Activated CD4-positive, CD25-positive, alpha-beta regulatory T cell treated with anti-CD3 and anti-CD28 coated beads, Interleukin-2, amount 50 U/mL, for 72 hours (primary cell): ENCODE measurements at places on chromosomes 2 and 18.

GRCh38 chr18:50000227-50000626 is 186.9 kb upstream of the ACAA2 start:
- DNase-seq: no peak

DNA sequence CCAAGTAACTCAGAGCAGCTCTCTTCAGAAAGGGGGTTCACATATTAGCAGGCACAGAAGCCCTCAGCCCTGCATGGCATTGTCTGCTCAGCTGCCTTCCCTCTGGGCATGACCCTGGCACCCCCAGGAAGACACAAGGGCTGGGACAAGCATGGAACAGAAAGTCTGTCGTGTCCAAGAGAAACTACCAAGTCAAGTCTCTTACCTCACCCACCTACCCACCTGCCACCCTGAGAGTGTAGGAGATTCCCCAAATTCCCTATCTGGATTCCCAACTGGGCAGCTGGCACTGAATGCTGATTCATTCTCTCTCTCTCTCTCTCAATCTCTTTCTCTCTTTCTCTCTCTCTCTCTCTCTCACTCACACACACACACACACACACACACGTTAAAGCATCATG is 21.6 kb downstream of the SMAD7 start:
- no peak for DNase-seq

GRCh38 chr2:197372592-197372991 is 62.0 kb upstream of the ANKRD44 start:
- no peak for DNase-seq

GRCh38 chr2:134712299-134712698 is 6.5 kb downstream of the TMEM163 start:
- no peak for DNase-seq

DNA sequence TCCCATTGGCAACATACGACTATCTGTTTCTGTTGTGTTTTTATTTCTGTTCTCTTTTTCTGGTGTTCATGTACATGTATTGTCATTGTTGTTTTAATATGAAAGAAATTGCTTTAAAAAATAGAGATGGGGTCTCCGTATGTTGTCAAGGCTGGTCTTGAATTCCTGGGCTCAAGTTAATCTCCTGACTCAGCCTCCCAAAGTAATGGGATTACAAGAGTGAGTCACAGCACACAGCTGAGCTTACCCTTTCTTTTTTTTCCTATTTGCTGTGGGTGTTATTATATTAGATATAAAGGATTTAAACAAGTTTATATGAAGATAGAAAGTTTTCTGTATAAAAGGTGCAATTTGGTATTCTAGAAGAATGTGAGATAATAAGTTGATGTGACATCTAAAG is 554.6 kb downstream of the DSC3 start:
- DNase-seq: no peak

GRCh38 chr2:170886386-170886785 is 42.7 kb upstream of the GORASP2 start:
- no peak for DNase-seq

DNA sequence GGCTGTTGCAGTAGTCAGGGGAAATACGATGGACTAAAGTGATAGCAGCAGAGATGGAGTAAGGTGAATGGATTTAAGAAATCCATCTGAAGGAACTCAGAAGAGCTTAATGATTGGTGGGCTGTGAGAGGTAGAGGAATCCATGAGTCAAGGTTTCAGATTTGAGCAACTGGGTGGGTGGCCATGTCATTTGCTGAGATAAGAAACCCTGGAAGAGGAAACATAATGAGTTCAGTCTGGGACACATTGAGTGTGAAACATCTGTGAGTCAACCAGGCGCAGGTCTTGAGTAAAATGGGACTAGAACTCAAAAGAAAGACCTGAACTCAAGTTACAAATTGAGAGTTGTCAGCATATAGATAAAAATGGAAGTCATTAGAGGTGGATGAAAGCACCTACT is 19.7 kb upstream of the ASNSD1 start:
- DNase-seq: no peak

- no peak for DNase-seq
Observed at GRCh38 chr2:132999421-132999820, 329.4 kb upstream of the LYPD1 start.

DNA sequence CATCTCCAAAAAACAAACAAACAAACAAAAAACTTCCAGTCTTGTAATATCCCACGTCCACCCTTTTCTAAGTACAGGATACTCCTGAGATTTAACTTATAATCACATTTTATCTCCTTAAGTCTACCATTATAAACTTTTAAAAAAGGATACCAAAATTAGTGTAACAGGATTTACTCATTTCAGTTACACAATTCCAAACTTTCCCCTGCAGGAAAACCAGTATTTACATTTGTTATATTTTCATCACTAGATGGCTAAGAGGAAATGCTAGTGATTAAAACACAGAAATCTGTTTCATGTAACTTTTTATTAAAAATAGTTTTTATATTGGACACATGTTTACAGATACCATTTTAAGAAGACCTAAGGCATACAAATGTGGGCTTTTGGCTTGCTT is 27.5 kb downstream of the CFAP36 start:
- DNase-seq: no peak

DNA sequence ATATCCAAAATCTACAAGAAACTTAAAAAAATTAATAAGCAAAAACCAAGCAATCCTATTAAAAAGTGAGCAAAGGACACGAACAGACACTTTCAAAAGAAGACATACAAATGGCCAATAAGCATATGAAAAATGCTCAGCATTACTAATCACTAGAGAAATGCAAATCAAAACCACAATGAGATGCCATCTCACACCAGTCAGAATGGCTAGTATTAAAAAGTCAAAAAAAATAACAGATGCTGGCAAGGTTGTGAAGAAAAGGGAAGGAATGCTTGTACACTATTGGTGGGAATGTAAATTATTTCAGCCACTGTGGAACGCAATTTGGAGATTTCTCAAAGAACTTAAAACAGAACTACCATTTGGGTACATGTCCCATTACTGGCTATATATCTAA is 128.8 kb upstream of the SESTD1 start:
- no peak for DNase-seq

DNA sequence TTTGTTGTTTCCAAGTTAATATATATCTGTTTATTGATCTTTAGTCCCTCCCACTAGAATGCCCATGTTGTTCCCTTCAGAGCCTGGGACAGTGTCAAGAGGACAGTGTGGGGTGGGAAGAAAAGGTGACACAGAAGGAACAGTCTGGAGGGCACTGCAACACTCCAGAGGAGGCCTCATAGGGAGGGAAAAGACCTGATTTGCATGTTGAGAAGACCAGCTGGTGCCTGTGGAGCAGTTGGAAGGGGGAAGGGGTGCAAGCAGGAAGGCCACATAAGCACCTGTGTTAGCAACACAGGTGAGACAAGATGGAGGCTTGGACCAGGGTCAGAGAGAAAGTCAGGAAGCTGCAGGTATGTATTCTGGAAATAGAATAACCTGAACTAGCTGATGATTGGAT is 48.1 kb upstream of the FHOD3 start:
- no peak for DNase-seq

- no peak for DNase-seq
Observed at GRCh38 chr2:148968301-148968700, 70.2 kb upstream of the LYPD6B start.

DNA sequence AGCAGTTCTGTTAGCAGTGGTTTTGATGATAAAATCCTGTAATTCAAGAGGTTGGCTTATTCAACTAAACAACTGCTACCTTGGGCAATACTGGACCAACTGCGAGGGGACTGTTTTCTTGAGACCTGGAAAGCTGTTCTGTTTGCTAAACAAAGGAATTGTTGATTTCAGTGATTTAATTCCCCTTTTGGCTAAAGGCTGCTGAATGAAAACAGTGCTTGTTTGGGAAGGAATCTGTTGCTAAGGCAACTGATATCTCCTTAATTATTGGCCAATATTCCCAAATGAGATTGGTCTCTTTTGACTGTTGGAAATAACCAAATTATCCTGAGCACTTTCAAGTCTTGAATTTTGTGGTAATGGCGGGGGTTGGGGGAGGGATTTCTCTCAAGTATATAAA is 136.8 kb downstream of the CAMKMT start:
- DNase-seq: no peak

GRCh38 chr2:128332091-128332634 is 13.5 kb upstream of the HS6ST1 start:
- DNase-seq: no peak

GRCh38 chr2:111061191-111061590 is 59.5 kb upstream of the BCL2L11 start:
- no peak for DNase-seq
